RPMI7951 (cell line): ENCODE measurements at places on chromosomes 2 and 18. TPM values are rescaled to one million over a fixed set of nuclear protein-coding genes. Genes with fewer than 3 reads are reported as not detected.

DNA sequence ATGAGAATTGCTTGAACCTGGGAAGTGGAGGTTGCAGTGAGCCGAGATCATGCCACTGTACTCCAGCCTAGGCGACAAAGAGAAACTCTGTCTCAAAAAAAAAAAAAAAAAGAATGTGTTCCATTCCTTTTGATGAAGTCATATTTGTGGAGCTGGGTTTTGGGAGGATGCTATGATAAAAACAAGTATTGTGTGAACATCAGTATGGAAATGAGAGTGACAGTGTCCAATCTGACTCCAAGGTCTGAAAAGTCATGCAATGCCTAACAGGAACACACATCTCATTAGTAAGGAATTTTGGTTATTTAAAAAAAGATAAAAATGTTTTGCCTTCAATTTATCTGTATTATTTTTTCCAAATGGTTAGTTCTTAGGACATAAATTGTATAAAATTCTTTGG, 11.8 kb downstream of the GCFC2 start:
- DNase-seq, result no peak

DNA sequence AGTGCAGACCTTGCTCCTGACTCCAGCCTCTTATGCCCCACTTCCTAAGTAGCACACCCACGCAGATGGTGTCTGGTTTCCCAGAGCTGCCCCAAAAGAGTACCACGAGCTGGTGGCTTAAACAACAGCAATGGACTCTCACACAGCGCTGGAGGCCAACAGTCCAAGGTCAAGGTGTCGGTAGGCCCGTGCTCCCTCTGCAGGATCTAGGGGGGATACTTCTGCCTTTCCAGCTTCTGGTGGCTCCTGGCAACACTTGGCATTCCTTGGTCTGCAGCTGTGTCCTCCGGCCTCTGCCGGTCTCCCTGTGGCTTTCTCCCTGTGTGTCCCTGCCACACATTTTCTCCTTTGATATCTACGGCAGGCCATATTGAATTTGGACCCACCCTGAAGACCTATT, 99.0 kb downstream of the TSHZ1 start:
- DNase-seq, result peak; percentile 22

DNA sequence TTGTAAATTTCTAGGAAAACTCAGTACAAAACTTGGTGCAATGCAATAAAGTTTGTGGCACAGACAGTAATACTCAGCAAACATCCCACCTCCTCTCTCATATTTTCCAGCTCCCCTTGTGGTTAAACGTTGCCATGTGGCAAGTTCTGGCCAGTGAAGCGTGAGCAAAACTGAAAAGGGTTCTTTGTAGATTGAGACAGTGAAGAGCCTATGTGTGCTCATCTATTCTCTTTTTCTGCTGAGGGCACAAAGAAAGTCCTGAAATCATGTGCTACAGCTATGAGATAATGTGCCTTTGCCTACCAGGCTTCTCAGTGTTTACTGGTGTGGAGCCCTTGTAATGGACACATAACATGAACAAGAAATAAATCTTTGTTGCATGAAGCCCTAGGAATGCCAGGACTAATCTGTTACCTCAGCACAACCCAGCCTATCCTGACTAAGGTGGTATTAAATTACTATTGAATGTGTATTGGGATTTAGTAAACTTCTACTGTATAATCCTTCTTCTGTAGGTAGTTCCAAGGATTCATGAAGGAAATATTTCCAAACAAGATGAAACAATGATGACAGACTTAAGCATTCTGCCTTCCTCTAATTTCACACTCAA, 13.0 kb upstream of the TYMS start:
- DNase-seq, result peak; percentile 58

- DNase-seq, result peak; percentile 89
These were observed 90.4 kb upstream of the EML6 start for GRCh38 chr2:54632733-54633692.

- DNase-seq, result no peak
These were observed 11.2 kb downstream of the CASP10 start for GRCh38 chr2:201194097-201194496.

DNA sequence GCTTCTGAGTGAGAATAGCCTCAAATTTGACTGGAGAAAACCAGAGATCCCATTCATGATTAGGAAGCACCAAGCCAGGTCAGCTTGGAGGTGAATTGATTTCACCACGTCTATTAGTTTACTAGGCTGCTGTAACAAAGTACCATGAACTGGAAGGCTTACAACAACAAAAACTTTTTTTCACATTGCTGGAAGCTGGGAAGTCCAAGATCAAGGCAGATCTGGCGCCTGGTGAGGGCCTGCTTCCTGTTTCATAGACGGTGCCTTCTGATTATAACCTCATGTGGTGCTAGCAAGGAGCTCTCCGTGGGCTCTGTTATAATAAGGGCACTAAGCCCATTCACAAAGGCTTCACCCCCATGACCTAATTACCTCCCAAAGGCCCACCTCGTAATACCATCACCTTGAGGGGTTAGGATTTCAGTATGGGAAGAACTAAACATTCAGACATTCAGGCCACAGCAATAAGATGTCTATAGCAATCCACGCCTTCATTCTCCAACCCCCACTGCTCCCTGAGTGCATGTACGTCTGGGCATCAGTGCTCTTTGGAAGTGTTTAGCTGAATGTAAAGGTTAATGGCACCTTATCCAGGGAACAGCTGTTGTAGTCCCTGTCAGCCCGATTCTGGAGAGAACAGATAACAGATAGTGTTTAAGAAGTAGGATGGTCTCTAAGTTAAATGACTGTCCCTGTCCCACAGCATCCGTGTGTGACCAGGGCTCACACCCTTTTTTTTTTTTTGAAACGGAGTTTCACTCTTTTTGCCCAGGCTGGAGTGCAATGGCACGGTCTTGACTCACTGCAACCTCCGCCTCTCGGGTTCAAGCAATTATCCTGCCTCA, 89.2 kb downstream of the SOCS6 start:
- peak; percentile 32 for DNase-seq

- no peak for DNase-seq
These were observed 123.1 kb downstream of the SOCS6 start for GRCh38 chr18:70411876-70412435.

- peak; percentile 73 for DNase-seq
These were observed 174.6 kb upstream of the PID1 start for GRCh38 chr2:229445501-229446211.

DNA sequence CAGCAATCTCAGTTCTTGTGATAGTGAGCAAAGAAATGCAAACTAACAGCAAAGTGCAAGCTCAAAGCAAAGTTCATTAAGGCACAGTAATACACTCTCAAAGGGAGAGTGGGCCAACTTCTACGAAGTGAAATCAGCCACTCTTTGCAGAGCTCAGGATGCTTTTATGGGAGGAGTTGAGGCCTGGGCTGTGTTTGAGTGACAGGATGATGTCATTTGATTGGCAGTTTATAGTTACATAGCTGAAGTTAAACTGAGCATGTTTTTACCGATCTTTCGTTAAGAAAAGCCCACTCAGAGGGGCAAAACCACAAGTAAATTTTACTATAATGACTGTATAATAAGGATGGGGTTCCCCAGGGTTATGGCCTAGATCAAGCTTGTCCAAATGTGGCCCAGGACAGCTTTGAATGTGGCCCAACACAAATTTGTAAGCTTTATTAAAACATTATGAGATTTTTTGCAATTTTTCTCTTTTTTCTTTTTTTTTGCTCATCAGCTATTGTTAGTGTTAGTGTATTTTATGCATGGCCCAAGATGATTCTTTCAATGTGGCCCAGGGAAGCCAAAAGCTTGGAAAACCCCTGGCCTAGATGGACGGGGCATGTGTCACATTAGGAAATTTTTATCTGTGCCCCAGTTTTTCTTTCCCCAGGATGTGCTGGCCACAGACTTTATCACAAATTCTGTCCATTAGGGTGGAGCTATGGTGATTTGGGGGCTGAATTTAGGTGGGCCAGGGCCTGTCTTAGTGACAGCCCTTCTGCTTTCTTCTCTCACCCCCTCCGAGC, 8.3 kb upstream of the DNAH7 start:
- no peak for DNase-seq

DNA sequence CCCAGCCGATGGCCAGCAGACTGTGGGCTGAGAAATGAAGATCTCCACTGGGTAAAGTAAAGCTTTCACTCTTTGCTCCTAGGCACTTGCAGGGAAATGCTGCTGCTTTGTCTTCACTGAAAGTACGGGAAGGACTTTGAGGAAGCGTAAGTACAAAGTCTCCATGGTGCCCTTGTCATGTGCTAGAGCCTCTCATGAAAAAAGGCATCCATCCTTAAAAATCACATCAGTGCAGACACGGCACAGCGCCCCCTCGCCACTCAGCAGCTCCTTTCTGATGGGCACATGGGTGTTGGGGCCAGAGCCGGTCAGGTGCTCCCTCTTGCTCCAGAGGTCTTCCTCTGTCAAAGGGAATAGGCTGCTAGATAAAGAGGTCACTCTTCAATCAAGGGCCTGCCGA, 109.0 kb upstream of the STPG4 start:
- DNase-seq, result no peak

GRCh38 chr18:37249895-37250618, 315.5 kb downstream of the CELF4 start:
- DNase-seq, result no peak

DNA sequence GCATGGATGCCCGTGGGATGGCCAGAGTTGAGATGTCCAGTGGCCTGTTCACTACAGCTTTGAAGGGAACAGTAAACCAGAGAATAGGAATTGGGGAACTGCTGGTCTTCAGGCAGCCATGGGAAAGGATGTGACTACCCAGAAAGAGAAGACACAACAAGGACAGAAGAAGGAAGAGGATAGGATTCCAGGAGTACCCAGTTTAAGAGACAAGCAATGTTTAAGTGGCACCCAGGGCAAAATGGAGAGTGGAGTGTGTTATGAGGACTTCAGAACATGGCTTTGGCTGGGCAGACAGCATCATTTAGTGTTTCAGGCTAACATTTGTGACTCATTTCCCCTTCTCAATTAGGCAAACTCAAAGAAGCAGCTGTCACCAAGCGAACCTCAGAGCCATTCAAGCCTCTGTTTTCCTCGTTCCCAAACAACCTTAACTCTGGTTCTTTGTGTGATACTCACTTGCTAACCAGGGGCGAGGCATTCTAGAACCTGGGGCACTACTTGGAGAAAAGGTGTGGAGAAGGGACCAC, 4.0 kb upstream of the FAM124B start:
- DNase-seq, result peak; percentile 12

DNA sequence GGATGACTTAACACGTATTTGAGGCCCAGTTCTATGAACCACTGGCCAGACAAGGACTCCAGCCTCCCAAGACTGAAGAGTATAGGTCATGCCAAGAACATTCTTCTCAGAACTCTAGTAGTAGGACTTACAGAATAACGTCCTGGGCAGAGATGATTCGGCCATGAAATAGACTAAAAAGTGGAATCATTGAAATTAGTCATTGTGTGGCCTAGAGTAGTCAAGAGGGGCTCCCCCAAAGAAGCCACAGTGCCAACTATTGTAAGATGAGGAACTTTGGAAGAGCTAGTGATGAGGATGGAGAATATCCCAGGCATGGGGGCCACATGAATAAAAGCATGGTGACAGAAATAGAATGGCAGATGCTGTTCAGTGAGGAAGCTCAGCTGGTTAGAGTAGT, 101.1 kb downstream of the TRIB2 start:
- no peak for DNase-seq

GREB1L gene
- total RNA-seq, result 0.24 TPM in 1 of 2 replicates, not detected in the other

STPG4 gene
- total RNA-seq, result not detected in 2 replicates

CABYR gene
- total RNA-seq, result 9.7 and 15.6 TPM in 2 replicates
